Sigmoid colon (tissue), 7 donors: ENCODE measurements at places on chromosomes 2 and 18. TPM values are rescaled to one million over a fixed set of nuclear protein-coding genes. Genes with fewer than 3 reads are reported as not detected.

Gene FSHR
- total RNA-seq: not detected

- no peak for DNase-seq
Measured at GRCh38 chr2:197359859-197360258, 49.3 kb upstream of the ANKRD44 start.

GRCh38 chr2:69224512-69224837, 162.6 kb downstream of the GFPT1 start:
- DNase-seq: no peak

Gene ALPI
- not detected for total RNA-seq

- no peak for DNase-seq
Measured at GRCh38 chr2:34912084-34912483, 1313.0 kb upstream of the FAM98A start.

- no peak for DNase-seq
Measured at GRCh38 chr2:41930807-41931566, 116.8 kb upstream of the PKDCC start.

Gene SPTBN1
- total RNA-seq: 273 TPM

DNA sequence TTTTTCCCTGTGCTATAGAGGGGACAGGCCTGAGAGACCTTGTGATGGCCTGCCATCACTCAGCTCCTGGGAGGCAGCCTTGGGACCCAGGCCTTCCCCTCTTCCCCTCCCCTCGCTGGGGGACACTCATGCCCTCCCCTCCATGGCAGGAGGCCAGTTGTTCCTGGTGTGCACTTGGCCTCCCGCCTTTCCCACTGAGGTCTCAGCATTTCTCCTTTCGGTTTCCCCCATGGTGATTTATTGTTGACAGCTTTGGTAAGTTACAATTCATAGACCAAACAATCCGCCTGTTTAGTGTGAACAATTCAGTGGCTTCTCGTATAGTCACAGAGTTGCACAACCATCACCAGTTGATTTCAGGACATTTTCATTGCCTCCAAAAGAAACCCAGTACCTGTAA, 10.2 kb upstream of the CNDP1 start:
- peak; percentile 59 for DNase-seq

DNA sequence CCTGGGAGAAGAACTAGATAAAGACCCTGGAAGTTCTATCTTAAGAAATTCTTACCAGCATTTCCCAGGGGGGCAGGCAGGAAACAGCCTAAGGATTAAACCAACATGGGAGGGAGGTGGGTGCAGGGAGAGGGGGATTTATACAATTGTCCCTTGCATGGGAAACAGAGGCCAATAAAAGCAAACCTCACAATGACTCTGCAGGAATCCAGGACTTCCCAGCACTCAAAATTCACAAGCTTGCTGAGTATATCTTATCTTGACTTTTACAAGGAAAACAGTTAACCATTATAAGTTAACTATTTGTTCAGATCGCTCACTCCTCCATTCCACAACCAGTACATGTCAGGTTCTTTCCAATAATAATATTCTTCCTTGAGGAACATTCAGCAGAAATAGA, 241.3 kb downstream of the MREG start:
- no peak for DNase-seq

- DNase-seq: no peak
Measured at GRCh38 chr2:98087447-98088020, 567 bp downstream of the VWA3B start.

DNA sequence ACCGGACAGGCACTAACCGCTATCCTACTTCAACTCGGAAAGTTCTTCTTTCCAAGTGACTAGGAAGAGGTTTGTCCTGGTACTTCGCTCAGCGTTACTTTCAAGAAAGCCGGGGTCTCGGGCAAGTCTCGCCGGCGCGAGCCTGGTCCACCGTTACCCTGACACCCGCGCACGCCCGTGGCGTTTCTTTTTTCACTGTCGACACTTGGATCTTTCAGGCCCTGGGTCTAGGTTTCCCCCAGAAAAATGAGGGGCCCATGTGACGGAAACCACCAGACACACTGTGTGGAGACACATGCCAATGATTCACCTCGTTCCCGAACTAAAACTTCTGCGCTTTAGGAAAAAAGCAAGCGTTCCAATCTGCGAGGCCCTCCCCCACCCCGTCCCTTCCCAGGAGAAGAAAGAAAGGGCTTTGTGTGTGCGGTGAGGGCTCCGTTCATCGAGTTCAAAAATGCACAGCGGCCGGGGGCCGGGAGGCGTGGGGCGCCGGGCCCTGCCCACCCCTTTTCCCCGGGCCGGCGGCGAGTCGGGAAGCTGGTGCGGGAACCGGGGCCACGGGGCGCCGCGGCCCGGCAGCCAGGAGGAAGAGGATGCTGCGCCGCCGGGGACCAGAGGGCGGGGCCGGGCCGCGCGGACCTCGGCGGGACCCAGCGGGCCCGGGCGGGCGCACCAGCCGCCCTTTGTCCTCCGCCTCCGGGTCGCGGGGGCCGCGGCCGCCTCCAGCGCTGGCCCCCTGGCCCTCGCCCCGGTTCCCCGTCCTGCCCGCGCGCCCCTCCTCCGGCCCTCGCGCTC, 2.6 kb downstream of the ZNF521 start:
- DNase-seq: peak; percentile 70

DNA sequence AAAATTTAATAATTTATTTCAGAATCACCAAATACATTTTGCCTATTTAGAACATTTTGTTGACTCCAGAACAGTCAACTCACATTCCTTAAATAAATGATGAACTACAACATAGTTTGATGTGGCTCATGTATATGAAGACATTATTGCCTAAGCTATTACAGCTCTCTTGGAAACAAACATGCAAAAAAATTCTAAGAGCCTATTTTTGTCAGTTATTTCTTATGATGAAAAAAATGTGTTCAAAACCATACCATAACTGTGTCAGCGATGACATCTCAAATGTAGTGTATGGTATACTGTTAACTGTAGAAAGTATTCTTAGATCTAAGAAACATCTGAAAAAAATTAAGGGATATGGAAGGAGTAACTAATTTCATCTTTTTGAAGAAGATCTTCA, 6.3 kb upstream of the EMILIN2 start:
- DNase-seq: no peak

Gene C2orf78
- not detected for total RNA-seq

DNA sequence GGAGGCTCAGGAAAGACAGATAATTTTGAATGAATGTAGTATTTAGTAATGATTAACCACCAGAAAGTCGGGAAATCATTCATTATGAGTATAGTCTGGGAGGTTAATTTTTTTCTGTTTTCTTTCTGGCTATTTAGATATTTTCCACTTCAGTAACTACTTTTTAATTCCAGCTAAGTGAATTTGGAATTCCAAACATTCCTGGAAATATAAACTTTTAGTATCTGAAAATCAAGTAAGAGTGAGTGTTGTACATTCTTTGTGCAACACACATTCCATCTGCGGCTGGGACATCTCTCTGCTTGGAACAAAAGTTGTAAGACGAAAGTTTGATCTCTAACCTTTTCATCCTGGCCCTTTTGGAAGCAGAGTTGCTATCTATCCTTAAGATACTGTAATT, 275.7 kb upstream of the SPRED2 start:
- DNase-seq: no peak

GRCh38 chr2:172328103-172328841, 99.1 kb upstream of the ITGA6 start:
- DNase-seq: no peak

GRCh38 chr18:48947092-48947491, 3.7 kb downstream of the SMAD7 start:
- no peak for DNase-seq

Gene GAD1
- not detected for total RNA-seq
